T-helper 2 cell treated with Interferon-gamma antibody and Interleukin-4, amounts not matched to agents 100 ng/mL and 5 ng/mL, for 36 hours (primary cell): ENCODE measurements at places on chromosomes 5 and 9. TPM values are rescaled to one million over a fixed set of nuclear protein-coding genes. Genes with fewer than 3 reads are reported as not detected.

The KIF4B gene
- 0.07 TPM in 1 of 2 replicates, not detected in the other for total RNA-seq

The RPL7A gene
- total RNA-seq, result 2,139 and 2,222 TPM in 2 replicates

The PCDHA4 gene
- not detected in 2 replicates for total RNA-seq

The BTNL9 gene
- total RNA-seq, result not detected in 2 replicates

The SPATA31D4 gene
- not detected in 2 replicates for total RNA-seq

The ACOT12 gene
- not detected in 2 replicates for total RNA-seq

The GMCL2 gene
- total RNA-seq, result not detected in 2 replicates

The TNFSF8 gene
- total RNA-seq, result 48.5 and 51.1 TPM in 2 replicates

The SEPTIN8 gene
- 28.2 and 32.6 TPM in 2 replicates for total RNA-seq

The PNPLA7 gene
- total RNA-seq, result 3.0 and 3.3 TPM in 2 replicates

The EGFLAM gene
- total RNA-seq, result not detected in 2 replicates

The CBY3 gene
- total RNA-seq, result 0.32 and 0.57 TPM in 2 replicates

The STK32A gene
- not detected in 2 replicates for total RNA-seq

The CTSV gene
- 0.27 and 0.36 TPM in 2 replicates for total RNA-seq

The ZNF366 gene
- not detected in 2 replicates for total RNA-seq

The GAS1 gene
- total RNA-seq, result 0.30 and 0.39 TPM in 2 replicates

The CCDC192 gene
- not detected in 2 replicates for total RNA-seq

The RETREG1 gene
- 39.8 and 41.3 TPM in 2 replicates for total RNA-seq

The RNF180 gene
- not detected in 2 replicates for total RNA-seq

The CRAT gene
- total RNA-seq, result 13.6 and 14.0 TPM in 2 replicates

The IFNA2 gene
- not detected in 2 replicates for total RNA-seq

The ARHGEF39 gene
- 14.7 and 15.4 TPM in 2 replicates for total RNA-seq
